ENCODE measurements at places on chromosomes 6 and 20.
A peak's percentile ranks its signal among the peaks of the same experiment; 100 is the strongest.

DNA sequence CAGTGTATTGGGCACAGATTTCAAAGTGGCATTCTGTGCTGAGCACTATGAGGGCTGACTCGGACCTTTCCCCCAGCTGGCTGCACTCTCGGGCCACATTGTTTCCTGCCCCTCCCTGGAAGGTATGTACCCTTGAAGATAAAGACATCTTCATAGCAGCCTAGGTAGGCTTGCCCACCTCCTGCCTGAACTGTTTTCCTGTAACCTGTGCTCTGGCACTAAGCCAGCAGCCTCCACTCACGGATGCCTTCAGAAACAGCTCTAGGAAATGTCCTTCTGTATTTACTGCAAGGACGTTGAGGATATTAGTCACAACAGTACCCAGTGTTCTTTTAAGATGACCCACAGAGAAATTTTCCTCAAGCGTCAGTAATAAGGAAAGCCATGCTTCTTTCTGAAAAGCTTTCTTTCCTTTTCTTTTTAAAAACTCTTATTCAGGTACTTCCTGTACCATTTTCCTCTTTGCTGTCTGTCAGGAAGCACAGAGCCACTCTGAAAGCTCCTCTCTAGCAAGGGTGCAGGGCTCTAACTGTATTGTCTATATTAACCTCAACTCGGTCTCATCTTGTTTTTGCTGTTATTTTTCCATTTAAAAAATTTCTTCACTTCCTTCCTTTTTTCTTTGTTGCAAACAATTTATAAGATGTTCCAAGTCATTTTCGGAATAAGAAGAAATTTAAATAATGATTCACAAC, 43.5 kb downstream of the TTI1 start:
- no peak for DNase-seq

- no peak for DNase-seq
These were observed 7.6 kb downstream of the PPP1R14C start for GRCh38 chr6:150150458-150150820.

- no peak for DNase-seq
These were observed 13.5 kb upstream of the HLA-DQA1 start for GRCh38 chr6:32623693-32624092.

- DNase-seq: no peak
These were observed 33.8 kb downstream of the FRMD1 start for GRCh38 chr6:168045141-168045691.

GRCh38 chr6:34484899-34485298, 19.0 kb downstream of the PACSIN1 start:
- DNase-seq: no peak

DNA sequence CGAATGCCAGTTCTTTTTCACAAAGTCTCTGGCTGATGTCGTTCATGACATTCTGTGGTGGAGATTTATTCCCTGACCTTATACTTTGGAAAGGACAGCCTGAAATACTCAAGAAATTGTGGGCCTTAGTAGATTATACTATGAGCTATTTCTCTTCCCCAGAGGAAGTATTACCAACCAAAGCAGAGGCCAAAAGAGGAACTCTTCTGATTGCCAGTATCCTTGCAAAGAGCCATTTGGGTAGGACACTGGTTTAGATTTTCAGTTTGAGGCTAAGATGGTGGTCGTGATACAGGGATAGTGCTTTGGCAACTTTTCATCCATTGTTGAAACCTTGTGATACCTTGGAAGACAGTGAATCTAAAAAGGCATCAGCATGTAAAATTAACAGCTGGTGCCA, 327.3 kb downstream of the HACE1 start:
- no peak for DNase-seq

- DNase-seq: no peak
These were observed 34.6 kb downstream of the REPS1 start for GRCh38 chr6:138953451-138953850.

- DNase-seq: peak; percentile 26
These were observed 50.8 kb downstream of the SNX9 start for GRCh38 chr6:157873735-157874344.

DNA sequence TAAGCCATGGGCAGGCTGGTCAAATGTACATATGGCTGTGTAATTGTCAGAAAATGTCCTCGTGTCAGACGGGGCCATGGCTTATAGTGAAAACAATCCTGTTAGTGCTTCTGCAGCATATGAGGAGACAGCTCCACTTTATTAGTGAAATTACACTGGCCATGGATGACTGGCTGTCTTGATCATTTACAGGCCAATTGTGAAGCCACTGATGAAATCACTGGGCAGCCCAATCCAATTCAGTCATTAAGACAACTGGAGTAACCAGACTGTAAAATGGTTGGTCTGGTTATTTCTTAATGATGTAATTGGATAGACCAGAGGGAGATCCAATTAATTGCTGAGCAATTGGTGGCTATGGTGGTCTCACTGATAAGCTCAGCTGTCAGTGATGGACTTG, 749.5 kb downstream of the KIF16B start:
- no peak for DNase-seq

GRCh38 chr20:63567136-63567385, 7.0 kb downstream of the HELZ2 start:
- DNase-seq: no peak

DNA sequence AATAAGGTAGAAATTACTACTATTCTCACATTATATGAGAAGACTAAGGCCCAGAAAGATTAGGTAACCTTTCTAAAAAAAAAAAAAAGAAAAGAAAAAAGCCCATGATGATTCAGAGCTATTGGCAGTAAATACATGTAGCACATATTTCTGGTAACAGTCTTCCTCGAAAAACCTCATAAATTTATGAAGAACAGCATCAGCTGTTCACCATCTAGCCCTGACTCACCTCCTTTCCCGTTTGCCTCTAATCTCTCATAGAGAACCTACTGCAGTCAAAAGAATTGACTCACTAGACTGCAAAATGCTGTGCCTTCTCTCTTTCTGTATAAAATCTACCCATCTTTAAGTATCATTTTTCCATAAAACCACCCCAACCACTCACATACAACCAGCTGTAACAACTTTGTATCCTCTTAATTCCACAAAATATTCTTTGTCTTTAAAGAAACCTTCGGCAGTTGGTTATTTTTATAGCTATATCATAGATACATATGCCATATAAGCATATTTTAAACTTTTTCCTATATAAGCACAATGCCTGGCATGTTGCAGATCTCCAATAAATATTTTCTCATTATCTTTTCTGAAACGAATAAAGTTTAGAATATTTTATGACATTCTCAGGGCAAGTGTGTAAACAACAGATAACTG, 152.7 kb upstream of the ENPP5 start:
- no peak for DNase-seq

DNA sequence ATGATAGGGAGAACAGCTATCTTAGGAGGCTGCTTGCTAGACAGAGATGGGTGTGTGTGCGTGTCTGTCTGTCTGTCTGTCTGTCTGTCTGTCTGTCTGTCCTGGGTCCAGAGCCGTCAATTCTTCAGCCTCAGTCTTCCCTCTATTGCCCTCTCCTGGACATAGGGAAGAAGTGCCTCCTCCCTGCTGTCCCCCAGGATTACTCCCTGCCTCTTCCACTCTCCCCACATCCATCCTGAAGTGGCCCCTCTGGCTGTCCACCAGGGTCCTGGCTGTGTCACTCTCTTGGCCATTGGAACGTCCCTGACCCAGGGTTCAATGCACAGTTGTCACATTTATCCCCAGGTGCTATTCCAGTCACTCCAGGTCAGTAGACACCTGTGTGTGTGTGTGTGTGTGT, 10.2 kb downstream of the TREML2 start:
- no peak for DNase-seq

DNA sequence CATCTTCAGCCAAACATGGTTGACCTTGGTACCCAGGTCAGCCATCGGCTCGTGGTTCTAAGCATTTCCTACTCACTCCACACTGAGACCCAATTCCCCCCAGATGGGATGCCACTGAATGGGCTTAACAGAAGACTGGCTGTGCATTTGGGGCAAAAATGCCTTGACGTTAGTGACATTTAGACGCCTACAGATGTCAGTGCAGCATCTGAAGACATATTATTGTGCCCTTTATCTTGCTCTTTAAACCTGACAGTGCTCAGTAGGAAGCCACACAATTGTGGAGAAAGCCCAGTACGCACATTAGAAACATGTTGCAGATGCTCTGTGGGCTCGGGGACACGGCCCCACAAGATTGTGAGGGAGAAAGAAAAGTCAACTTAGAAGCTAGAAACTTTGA, 414.7 kb downstream of the PTPRT start:
- DNase-seq: no peak

- peak; percentile 9 for DNase-seq
These were observed 46.9 kb downstream of the DACT2 start for GRCh38 chr6:168272415-168273325.

DNA sequence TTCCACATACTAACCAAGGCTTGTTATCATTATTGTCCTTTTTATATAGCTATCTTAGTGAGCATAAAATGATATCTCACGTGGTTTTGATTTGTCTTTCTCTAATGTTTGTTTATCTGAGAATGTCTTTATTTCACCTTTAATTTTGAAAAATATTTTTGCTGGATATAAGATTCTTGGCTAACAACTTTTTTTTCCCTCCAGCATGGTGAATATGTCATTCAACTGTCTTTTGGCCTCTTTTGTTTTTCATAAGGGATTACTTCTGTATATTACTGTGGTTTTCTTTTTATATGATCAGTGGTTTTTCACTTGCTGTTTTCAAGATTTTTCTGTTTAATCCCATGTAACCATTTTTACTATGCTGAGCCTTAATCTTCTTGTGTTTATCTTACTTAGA, 141.0 kb downstream of the GRM1 start:
- no peak for DNase-seq

GRCh38 chr20:33811776-33812151, 616 bp downstream of the CHMP4B start:
- DNase-seq: no peak

DNA sequence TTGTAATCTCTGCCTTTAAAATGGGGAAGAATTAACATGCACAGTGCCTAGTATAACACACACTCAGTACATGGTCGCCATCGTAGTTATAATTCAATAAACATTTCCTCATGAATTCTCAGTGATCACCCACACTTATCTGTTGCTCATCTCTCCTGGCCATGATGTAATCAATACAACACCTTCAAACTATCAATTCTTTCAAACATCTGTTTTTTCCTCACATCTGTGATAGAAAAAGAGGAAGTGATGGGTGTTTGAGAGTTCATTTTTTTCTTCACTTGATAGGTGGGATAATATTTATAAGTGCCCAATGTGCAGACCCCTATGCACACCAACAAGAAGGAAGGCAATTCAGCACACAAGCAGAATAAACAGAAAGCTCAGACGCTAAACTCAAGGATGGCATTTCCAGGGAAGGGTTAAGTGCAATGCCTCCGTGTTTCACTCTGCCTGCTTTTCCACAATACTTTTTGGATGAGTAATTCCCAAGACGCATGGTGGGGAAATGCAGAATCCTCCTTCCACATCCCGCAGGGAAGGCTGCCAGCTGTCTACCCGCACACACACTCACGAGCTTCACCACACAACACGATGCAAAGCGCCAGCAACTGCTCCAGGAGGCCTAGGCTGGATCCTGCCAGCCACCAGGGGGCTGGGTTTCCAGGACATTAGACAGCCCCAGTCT, 100.3 kb downstream of the GMPR start:
- no peak for DNase-seq

DNA sequence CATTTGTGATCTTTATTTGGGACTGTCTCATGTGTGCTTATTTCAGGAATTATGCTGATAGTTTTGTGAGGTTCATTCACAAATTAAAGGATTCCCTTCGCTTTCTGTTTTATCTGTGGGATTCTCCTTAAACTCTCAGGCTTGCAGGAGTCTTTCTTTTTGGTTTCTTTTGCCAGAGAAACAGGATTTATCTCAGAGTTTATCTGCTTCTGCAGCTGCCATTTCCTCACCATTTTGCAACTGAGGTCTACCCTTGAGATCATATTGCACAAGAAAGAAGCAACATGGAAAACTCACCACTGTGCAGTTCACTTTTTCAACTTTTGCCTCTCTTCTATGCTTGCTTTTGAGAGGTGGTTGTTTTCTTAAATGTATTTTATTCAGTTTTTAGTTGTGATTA, 201.0 kb downstream of the PRL start:
- no peak for DNase-seq

GRCh38 chr20:34983995-34984735, 28.5 kb downstream of the MYH7B start:
- peak; percentile 52 for DNase-seq

DNA sequence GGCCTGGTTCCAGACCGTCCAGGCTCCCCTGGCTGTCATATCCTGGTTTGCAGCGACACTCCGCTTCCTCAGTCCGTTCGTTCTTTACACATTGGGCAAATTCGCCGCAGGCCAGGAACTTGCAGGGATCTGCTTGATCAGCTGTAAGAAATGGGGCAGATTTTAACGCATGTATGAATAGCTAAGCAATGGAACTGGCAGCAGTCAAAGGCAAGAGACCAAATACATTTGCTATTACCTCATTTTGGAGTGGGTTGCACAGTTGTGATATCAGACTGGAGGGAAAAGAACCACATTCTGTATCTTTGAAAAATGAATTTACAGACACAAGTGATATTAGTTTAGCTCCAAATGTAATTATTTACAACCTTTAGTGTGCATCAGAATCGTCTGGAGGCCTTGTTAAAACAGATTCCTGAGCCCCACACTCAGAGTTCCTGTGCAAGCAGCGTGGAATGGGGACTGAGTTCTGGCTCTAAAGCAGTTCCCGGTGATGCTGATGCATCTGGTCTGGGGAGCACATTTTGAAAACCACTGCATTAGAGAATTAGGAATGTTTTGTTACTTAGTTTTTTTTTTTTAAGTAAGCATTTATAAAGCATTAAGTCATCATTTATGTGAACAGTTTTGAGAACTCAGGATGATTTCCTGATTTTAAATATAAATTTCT, 141.3 kb downstream of the IMPG1 start:
- no peak for DNase-seq

Measured in DMS153 (cell line).